ENCODE measurements at places on chromosomes 12 and 14.

- DNase-seq, result no peak
Measured at GRCh38 chr14:60502541-60502940, 6.4 kb upstream of the SIX6 start.

DNA sequence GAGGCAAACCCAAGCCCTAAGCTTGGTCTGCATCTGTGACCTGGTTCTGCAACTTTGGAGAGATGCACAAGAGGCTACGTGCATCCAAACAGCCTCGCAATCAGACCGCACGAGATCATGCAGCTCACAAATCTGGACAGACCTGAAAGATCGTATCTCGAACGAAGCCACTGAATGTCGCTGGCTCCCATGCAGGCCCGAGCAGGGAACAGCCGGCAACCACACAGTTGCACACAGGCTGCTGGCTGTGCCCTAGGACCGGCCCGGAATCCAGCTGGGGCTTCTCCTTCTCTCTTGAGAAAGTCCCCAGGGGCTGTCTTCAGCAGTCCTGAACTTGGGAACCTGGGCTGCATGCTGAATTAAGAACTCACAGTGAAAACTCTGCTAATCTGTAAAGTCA, 27.9 kb downstream of the WNT5B start:
- no peak for DNase-seq

- no peak for DNase-seq
Measured at GRCh38 chr12:128078301-128078971, 188.5 kb upstream of the TMEM132C start.

GRCh38 chr12:114287821-114288525, 118.0 kb downstream of the TBX5 start:
- DNase-seq, result no peak

DNA sequence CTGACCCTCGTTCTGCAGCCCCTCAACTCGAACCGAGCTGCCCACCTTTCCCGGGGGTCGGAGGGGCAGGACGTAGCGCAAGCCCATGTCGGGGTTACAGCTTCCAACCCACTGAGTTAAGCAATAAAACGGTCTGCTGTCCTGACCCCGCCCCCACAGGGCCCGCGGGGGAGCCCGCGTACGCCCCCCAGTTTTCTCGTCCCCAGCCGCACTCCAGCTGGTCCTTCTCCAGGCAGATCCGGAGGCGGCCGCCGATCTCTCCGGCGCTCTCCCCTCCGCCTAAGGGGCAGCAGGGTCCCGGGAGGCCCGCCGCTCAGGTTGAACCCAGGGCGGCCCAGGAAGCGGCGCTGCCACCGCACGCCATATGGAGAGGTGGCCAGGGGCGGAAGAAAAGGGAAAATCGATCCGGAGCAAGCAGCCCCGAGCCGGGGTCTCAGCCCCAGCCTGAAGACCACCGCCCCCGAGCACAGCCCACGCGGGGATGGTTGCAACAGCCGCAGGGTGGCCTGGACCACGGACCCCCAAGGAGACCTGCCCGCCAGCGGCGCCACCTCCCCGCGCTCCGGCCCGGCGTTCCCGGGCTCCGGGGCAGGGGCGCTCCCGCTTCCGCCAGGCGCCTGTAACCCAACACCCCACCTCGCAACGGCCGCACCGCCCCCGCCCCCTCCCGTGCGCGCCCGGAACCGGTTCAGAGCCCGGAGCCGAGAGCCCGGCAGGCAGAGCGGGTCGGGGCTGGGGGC, 760 bp downstream of the ACTN1 start:
- DNase-seq, result no peak

GRCh38 chr12:55732288-55732687, 3.5 kb upstream of the CD63 start:
- no peak for DNase-seq

Measured in D721Med (cell line).